ENCODE measurements at places on chromosomes 5 and 9. TPM values are rescaled to one million over a fixed set of nuclear protein-coding genes. Genes with fewer than 3 reads are reported as not detected.

The LRRC14B gene
- not detected for total RNA-seq

The AFF4 gene
- total RNA-seq: 74.3 TPM

The PCDHGA3 gene
- 0.76 TPM for total RNA-seq

The PTRH1 gene
- 7.9 TPM for total RNA-seq

The RNF183 gene
- total RNA-seq: 4.2 TPM

The SHOC1 gene
- total RNA-seq: 0.56 TPM

The ZNF474 gene
- not detected for total RNA-seq

The SPATA31A1 gene
- total RNA-seq: not detected

The AMBP gene
- 0.44 TPM for total RNA-seq

The IL4 gene
- total RNA-seq: not detected

The STPG3 gene
- not detected for total RNA-seq

The PHYHD1 gene
- 12.4 TPM for total RNA-seq

The QRFP gene
- total RNA-seq: not detected

The CSF1R gene
- 2.7 TPM for total RNA-seq

The CRHBP gene
- 0.36 TPM for total RNA-seq

The SUSD3 gene
- 0.96 TPM for total RNA-seq
